Effector memory CD8-positive, alpha-beta T cell (primary cell): ENCODE measurements at places on chromosomes 3 and 15.

GRCh38 chr15:101353240-101353639 lies 58.2 kb upstream of the SNRPA1 start:
- no peak for DNase-seq

GRCh38 chr15:66476535-66476934 lies 21.0 kb downstream of the SNAPC5 start:
- no peak for DNase-seq

GRCh38 chr15:71168166-71168834 lies 53.0 kb downstream of the THSD4 start:
- DNase-seq: no peak

DNA sequence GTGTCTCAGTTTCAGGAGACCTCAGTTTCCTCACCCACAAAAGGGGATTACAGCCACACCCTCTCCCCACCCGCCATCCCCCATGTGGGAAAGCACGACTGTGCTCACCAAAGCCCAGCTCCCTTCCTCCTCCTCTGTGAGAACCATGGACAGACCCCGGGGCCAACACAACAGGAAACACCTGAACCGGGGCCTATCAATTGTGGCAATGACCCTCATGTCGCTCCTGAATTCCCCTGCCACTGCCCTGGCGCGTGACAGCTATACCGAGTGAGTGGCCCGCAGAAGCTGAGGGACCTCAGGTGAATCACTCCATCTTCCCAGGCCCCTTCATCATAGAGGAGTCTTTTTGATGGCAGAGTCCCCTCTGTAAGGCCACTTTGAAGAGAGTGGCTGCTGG lies 28.6 kb downstream of the PLEKHO2 start:
- no peak for DNase-seq
